ENCODE measurements at places on chromosomes 13 and 19.

GRCh38 chr19:29992233-29992867, 50.3 kb downstream of the URI1 start:
- DNase-seq = no peak

DNA sequence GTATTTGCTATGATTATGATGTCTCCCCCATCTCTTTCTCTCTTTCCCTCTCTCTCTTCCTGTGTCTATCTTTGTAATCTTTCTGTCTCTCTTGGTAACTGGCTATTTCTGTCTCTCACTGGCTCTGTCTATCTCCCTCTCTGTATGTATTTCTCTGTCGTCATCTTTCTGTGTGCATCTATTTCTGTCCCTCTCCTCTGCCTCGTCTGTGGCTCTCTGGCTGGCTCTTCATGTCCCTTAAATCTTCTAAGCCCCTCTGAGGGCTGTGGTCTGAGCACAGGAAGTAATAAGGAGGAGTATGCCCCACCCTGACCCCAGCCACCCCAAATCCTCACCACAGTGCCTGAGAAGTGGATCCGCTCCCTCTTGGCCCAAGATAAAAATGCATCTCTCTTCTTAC, 104.4 kb downstream of the DNAJC15 start:
- DNase-seq = no peak

DNA sequence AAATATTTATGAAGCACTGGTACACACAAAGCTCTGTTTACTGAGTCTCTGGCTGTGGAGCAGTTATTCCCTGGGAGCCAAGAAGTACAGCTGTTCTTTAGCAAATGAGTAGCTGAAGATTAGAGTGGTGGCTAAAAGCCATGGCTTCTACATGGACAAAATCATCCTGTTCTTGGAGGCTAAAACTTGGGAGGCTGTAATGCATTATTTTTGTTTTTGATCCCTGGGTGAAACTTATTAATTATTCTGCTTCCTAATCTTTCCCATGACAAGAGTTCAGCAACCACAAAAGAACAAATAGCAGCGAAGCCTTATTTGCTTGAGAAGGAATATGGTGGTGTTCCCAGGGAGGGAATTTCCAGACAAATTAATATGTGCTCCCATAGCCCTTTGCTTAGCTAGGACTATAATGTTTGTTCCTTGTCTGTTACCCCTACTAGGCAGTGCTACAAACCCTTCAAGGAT, 109.5 kb downstream of the DCT start:
- DNase-seq = no peak

GRCh38 chr19:35768082-35768421, 7.3 kb upstream of the ARHGAP33 start:
- DNase-seq = peak; percentile 4

GRCh38 chr13:18949489-18949761, 232.2 kb downstream of the TUBA3C start:
- DNase-seq = no peak

GRCh38 chr13:109243311-109243951, 543.0 kb downstream of the IRS2 start:
- peak; percentile 84 for DNase-seq

GRCh38 chr13:30148171-30148754, 159.1 kb downstream of the KATNAL1 start:
- no peak for DNase-seq

GRCh38 chr13:85313761-85314503, 485.3 kb downstream of the SLITRK6 start:
- peak; percentile 39 for DNase-seq

GRCh38 chr13:46404733-46405100, 17.7 kb upstream of the RUBCNL start:
- DNase-seq = no peak

Data from AG20443 (cell line).